Prostate gland (tissue), 2 donors: ENCODE measurements at places on chromosomes 2 and 18. TPM values are rescaled to one million over a fixed set of nuclear protein-coding genes. Genes with fewer than 3 reads are reported as not detected.

DNA sequence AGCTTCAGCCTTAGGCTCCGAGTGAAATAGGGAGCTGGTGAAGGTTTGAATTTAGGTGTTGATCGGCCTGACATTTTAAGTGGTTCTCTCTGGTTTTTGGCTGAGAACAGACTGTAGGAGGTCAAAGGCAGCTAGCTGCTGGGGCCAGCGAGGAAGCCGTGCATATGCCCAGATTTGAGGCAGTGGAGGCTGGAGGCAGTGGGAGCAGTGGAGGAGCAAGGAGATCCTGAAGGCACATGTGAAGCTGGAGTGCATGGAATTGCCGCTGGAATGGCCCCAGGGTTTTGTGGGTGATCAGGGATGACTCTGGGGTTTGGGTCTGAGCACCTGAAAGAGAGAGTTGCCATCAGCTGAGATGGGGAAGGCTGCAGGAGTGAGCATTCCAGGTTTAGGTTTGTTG, 25.1 kb downstream of the STEAP3 start:
- DNase-seq, result no peak

DNA sequence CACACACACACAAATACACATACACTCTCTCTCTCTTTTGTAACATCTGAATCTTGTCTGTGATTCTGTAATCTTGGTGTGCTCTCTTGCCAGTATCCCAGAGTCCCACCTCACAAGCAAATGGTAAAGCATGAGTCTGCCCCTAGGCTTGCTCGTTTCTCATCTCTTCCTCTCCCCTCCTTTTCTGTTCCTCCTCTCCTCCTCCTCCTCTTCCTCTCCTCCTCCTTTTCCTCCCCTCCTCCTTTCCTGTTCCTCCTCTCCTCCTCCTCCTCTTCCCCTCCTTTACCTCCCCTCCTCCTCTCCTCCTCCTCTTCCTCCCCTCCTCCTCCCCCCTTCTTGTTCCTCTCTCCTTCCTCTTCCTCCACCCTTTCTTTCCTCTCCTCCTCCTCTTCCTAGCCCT, 59.0 kb downstream of the TNFRSF11A start:
- DNase-seq, result no peak

GRCh38 chr2:47503481-47504070, 100.6 kb downstream of the MSH2 start:
- DNase-seq, result no peak

- no peak for DNase-seq
Measured at GRCh38 chr2:218880102-218880858, at the start of gene WNT10A. Gene WNT10A (plus strand): TSS chr2:218880852. CDS start chr2:218880996, 144 bp downstream.

DNA sequence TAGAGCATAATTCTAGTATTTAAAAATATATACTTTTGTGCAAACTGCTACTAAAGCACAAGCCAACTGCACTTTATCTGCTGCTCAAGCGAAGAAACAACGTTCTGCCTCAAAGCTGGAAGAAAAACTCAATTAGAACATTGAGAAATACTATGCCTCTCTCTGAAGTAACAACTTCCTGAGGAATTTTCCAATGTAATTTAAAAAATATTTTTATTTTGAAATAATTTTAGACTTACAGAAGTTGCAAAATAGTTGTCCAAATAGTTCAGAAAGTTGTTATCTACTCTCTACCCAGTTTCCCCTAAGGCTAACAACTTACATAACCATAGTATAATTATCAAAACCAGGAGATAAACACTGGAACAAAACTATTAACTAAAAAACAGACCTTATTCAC, 12.3 kb upstream of the POLI start:
- DNase-seq, result no peak

DNA sequence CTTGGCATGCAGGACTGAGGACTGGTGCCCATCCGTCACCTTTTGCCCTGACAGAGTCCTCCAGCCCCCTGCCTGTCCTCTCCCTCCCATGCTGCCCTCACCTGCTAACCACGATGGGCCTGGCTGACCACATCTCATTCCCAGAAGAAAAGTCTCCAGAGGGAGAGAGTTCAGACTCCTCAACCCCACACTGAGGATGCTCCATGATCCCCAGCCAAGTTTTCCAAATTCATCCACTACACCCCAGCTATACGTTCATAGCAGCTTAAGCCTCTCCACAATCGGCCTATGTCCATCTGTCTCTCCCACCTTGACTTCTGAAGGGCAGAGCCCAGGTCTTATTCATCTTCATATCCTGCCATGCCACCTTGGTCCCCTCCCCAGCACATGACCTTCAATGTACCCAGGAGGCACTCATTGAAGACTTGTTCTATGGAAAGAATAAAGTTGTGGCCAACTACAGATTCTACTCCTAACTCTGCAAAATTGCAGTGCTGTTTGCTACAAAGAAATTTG, 115.6 kb upstream of the ID2 start:
- DNase-seq, result no peak

DNA sequence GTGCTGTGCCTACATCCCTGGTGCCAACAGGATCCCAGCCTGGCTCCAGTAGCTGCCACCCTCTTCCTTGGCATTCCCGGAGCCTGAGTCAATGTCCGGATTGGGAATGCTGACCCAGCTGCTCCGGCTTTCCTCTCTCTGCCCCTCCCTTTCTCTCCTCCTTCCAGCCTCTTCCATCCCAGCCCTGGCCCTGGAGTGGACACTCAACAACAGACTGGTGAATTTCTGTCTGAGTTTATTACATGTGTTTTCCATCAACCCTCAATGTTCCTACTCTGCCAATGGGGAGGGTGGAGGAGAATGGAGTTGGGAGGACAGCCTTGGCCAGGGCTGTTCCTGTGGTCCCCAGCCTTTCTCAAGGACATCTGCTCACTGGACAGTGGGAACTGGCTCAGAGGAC, 917 bp upstream of the PRKAG3 start:
- no peak for DNase-seq

DNA sequence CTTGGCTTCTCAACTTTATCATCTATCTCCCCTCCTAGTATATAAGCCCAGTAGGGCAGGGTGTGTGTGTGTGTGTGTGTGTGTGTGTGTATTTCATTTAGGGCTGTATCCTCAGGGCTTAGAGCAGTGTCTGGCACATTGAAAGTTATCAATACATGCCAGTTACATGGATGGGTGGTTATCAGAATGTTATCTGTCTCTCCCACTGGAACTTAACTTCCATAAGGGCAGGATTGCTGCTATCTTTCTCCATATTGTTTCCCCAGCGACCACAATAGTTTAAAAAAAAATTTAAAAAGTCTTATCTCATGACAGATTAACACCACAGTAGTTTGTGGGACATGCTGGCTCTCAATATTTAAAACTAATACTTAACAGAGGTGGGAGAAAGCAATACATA, 488.9 kb downstream of the PLCL1 start:
- DNase-seq, result no peak

GRCh38 chr18:49747876-49748275, 65.5 kb downstream of the ACAA2 start:
- no peak for DNase-seq

DNA sequence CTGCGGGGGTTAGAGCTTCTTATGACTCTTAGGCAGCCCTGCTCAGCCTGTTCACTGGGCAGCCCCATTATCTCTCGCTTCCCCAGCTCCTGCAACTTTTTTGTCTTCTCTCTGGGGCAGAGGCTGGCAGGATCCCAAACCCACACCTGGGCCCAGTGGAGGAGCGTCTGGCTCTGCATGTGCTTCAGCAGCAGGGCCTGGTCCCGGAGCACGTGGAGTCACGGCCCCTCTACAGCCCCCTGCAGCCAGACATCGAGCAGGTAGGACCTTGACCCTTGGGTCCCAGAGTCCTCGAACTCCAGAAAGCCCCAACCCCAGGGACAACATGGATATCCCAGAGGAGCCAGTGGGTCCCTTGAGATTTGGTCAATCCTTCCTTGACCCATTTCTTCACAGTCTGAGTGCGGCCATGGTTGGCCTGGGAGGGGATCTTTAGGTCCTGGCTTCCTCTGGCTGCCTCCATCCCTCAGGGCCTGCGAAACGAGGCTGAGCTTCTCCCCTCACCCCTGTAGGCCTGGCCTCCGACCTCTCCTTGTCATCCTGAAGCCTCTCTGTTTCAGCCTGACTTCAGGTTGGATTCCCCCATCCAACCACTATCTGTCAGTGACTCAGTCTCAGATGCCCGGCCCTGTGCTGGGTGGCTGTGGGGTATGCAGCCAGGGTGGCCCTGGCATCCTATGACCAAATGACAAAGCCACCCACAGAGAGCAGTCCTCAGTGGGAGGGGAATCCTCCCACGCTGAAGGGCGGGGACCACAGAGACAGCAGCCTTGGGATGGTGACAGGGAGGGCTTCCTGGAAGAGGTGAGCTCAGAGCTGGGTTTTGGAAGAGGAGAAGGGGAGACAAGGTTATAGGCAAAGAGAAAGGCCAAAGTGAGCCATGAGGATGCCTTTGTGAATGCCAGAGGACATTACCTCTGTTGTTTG, 214.2 kb downstream of the DYSF start:
- no peak for DNase-seq

GRCh38 chr2:148565272-148565894, 79.2 kb upstream of the EPC2 start:
- no peak for DNase-seq

DNA sequence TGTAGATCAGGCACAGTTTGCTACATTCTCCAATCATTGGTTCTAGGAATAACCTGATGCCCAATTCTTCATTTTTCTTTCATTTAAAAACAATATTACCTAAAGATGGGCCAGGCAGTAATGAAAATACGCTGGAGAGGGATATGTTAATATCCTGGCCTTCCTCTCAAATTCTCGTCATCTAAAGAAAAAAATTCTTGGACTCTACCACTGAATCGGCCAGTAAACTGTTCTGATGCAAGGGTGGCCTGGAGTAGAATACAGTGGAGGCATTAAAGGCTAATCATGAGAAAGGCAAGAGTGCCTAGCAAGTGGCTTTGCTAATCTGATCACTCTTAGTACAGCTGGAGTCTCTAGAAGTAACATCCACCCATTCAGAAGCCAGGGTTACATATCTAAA, 157.7 kb downstream of the ANTXR1 start:
- no peak for DNase-seq

DNA sequence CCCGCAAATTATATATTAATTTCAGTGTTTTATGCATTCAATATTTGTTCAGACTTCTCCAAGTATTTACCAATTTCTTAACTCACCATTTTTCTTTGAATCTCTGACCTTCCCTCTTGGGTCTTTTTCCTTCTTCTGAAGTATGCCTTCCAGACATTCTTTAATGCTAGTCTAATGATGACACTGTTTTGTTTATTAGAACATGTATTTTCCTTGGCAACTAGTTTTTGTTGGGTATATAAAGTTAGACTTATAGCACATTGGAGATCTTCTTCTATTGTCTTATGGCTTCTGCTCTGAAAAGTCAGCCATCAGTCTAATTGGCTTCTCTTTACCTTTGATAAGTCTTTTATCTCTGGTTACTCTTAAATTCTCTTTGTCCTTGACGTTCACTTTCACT, 423.2 kb upstream of the NRP2 start:
- no peak for DNase-seq

DNA sequence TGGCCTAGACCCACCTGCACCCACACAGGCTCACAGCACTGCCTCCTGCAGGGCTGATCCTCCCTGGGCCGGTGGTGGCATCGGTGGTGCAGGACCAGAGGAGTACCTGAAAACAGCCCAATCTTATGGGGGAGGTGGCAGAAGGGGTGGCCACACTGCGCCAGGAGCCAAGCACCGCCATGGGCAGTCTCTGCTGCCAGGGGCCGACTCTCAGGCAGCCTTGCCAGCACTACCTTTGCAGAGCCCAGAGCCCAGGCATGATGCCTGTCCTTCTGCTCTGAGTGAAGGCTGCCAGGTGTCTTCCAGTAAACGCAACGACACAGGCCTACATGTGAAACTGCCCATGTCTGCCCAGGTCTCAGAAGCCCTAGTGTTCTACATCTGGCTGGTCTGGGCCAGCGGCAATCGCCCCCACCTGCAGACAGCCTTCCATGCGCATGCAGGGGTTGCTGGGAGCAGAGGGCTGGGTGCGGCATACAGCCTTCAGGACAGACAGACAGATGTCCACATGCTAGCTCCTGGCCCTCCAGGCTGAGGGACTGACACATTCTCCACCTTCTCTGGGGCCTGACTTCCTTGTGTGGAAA, 6.8 kb downstream of the HS6ST1 start:
- DNase-seq, result no peak

DNA sequence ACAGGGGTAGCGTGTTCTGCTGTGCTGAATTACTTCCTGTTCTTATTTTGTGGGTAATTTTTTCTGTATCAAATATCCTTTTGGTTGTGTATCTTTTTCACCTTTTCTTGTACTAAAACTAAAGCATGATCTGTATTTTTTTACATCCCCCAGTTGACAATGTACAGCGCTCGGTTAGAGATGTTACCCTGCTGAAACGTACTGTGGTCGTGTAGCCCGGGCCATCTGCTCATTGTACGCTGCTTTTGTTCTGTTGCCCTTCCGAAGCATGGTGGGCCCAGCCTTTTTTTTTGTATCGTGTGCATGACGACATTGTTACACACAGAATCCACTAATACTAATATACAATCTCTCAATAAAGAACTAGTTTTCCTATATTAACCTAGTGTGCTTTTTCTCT, 233.1 kb downstream of the HAUS1 start:
- DNase-seq, result no peak

DNA sequence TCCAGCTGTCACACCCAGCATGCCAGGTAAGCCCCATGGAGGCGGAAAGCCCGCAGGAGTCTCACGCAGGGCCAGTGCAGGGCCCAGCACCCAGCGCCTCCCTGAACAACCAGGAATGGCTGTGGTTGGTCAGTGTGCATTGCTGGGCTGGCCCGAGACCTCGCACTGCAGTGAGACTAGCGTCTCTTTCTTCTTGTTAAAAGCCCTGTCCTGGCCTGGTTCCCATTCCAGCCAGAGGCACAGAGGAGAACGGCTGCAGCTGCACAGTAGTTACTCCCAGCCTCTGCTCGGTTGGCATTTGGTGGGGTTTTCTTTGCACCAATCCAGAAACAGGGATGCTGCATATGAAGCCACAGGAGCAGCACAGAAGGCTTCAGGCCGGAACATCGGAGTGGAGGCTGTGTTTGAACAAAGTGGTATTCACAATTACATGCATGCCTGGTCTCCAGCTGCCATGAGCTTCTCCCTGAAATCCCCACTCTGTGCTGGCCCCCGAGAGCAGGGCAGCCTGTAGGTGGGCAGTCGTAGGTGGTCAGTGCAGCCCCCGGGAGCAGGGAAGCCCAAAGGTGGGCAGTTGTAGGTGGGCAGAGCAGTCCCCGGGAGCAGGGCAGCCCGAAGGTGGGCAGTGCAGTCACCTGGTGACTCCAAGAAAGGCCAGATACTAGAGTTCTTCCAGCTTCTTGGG, 163.7 kb upstream of the PXDN start:
- no peak for DNase-seq

The CLEC4F gene
- 0.23 TPM for total RNA-seq

The GPR155 gene
- 3.7 TPM for total RNA-seq

The IL1R2 gene
- total RNA-seq, result 6.9 TPM

The PROM2 gene
- 43.4 TPM for total RNA-seq

The SYT4 gene
- 0.14 TPM for total RNA-seq

The LCT gene
- total RNA-seq, result not detected

The FMNL2 gene
- total RNA-seq, result 19.4 TPM

The GKN1 gene
- total RNA-seq, result not detected
